ENCODE measurements at places on chromosomes 3 and 15.
A peak's percentile ranks its signal among the peaks of the same experiment; 100 is the strongest.

- no peak for DNase-seq
These were observed 212.2 kb upstream of the SUCLG2 start for GRCh38 chr3:67866571-67866970.

- no peak for DNase-seq
These were observed 15.3 kb downstream of the HDAC11 start for GRCh38 chr3:13495351-13495813.

DNA sequence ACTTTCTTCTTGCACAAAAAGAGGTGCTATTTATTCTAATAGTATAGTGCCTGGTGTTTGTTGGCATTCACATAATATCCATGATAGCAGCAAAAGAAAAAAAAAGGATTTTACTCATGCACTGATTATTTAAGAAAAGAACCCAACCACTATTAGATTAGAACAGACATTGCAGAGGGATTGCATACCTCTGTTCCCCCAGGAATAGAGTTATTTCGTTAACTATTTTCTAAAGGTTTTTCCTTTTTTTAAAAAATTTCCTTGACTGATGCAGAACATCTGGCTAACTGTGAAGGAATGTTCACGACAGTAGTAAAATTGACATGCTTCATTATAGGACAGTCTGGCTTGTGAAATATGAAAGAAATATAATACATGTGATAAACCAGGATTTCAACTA is 136.6 kb upstream of the PTX3 start:
- no peak for DNase-seq

DNA sequence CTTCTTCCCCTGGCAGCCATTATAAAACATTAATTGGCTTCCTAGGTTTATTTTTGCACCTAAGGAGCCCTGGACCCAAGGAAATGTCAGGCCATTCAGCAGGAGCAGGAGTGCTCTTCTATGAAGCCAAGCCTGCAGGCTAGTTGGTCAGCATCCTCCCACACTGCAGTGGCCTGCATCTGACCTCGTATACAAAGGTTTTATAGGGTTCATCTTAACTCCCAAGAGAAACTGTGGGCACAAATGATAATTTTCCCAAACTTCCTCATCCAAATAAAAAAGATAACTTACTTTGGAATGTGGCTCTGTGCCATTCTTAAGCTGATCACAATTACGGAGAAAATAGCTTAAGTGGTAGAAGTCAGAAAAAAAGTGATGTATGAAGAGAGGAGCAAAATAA is 19.4 kb downstream of the PLSCR1 start:
- DNase-seq: no peak

DNA sequence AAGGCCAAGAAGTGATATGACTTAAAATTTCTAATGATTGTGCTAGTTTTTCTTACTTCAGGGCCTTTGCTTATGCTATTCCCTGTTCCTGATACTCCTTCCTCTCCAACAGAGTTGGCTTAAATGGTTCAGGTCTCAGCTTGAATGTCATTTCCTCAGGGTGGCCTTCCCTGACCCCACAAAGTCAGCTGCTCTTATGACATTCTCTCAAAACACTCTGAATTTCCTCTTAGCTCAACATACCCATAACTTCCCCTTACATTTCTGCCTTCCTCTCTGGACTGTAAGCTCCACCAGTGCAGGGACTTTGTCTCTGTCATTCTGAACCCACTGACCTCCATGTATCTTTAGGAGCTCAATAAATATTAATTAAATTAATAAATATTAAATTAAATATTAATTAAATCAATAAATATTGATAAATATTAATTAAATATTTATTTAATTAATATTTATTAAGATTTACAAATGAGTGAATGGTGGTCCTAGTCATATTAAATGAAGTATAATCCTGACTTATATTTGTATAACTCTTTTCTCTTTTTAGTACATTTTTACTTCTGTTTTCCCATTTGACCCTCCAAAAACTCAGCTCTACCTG is 17.9 kb upstream of the TMCC1 start:
- DNase-seq: no peak

- DNase-seq: no peak
These were observed 1.8 kb upstream of the MESD start for GRCh38 chr15:80991421-80991820.

- no peak for DNase-seq
These were observed 23.4 kb downstream of the HACD3 start for GRCh38 chr15:65553691-65554090.

- DNase-seq: peak; percentile 6
These were observed 10.0 kb downstream of the MRPS25 start for GRCh38 chr3:15055019-15055557.

DNA sequence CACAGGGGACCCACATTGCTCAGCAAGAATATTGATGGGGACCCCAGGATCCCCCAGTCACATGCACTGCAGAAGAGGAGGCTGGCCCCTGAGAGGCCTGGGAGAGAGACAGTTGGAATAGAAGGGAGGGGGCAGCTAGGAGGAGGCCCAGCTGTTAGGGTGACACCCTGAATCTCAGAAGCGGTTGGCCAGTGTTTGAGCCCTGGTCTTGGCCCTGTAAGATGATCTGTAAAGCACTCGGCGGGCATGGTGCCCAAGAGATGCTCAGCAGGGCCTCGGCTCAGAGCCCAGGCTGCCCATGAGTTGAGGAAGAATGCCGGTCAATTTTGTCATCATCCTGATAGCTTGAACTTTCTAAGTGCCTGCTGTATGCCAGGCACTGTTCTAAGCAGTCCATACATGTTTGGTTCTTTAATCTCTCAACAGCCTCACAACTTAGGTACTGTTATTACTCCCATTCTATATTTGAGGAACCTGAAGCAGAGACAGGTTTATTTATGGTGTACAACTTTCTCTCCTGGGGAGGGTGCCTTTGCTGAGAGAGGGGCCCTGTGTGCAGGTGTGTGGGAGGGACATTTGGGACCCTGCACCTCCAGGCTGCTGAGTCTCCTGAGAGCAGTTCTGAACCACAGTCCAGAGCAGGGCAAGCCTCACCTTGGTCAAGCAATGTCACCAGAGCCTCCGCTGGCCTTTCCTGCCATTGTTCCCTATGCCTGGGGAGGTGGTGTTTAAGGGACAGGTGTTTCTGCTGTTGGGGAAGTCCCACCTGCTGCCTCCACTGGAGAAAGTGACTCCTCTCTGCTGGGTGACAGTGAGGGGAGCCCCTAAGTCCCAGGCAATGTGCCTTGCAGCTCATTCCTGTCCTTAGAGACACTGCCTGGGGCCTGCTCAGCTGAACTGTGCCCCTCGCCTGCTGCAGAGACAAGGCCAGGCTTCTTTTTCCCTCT is 26.0 kb downstream of the SLC6A6 start:
- no peak for DNase-seq

GRCh38 chr3:169041677-169042171 is 621.8 kb downstream of the MECOM start:
- no peak for DNase-seq

DNA sequence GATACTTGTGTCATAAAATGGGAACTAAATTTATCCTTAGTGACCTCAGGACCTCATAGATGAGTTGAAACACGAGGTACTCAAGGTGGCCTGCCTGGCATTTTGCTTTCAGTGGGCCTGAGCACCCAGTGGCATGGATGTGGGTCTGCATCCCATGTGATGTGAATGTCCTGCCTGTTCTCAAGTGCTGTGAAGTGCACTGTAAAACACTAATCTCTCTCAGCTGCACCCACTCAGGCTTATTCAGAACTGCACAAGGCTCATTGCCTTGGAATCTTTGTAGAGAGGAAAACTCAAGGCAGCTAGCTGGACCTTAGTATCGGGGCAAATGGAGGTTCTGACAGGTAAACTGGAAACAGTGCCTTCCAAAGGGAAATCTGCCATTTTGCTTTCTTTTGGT is 767.0 kb downstream of the TUSC7 start:
- no peak for DNase-seq

Measured in effector CD4-positive, alpha-beta T cell (primary cell).